NCI-H2171 (cell line): ENCODE measurements at places on chromosomes 7 and 10.

- no peak for DNase-seq
Measured at GRCh38 chr10:117946525-117947070, 100.1 kb downstream of the RAB11FIP2 start.

DNA sequence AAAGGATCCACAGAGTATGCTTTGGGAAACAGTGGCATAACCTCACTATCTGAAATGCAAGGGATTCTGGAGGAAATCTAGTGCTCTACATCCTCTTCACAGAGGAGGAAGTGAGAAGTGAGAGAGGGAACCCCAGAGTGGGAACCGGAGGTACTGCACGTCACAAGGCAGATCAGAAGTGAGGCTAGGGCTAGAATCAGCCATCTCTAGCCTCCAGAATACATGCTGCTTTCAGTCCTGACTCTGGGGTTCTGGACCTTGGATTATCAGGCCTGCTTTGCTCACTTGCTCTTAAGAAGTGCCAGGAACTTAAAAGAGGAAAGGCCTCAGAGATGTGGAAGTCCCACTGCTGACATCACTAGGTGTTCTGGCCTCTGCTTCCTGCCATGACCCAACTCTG is 25.7 kb downstream of the ZNF503 start:
- no peak for DNase-seq

- DNase-seq = peak; percentile 91
Measured at GRCh38 chr7:30994206-30995100, 30.7 kb downstream of the GHRHR start.

- DNase-seq = no peak
Measured at GRCh38 chr10:19812976-19813375, 3.3 kb upstream of the PLXDC2 start.

- no peak for DNase-seq
Measured at GRCh38 chr10:16483241-16483917, 38.3 kb downstream of the C1QL3 start.

DNA sequence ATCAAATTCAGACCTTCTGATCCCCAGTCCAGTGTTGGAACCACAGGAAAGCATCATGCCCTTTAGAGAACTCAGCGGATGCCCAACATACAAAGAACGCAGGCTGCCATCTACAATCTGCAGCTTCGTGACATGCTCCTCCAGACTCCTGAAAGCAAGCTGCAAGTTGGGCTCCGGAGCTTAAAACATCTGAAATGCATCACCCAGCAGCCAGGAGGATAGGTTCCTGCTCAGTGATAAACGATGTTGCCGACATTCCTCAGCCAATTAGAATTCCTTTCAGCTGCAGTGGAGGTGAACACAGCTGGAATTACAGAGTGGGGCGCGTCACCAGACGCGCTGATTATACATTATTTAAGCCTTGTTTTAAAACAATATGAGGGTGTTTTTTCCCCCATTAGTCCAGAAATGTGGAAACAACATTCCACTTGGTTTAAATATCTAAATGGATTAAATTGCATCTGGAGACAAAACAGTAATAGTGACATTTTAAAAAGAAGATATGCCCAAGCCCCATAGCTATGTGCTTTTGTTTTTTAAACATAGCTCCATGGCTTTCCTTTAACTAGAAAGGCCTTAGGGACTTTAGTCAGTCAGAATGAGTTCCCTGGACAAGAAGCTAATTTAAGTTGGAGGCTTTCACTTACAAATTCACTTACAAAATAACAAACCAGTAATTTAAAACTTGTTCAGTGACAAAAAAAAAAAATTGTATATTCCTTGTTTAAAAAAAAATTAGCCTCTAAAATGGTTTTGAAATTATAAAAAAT is 6.3 kb downstream of the SMURF1 start:
- DNase-seq = no peak

- no peak for DNase-seq
Measured at GRCh38 chr7:113004726-113005454, 81.7 kb downstream of the GPR85 start.

DNA sequence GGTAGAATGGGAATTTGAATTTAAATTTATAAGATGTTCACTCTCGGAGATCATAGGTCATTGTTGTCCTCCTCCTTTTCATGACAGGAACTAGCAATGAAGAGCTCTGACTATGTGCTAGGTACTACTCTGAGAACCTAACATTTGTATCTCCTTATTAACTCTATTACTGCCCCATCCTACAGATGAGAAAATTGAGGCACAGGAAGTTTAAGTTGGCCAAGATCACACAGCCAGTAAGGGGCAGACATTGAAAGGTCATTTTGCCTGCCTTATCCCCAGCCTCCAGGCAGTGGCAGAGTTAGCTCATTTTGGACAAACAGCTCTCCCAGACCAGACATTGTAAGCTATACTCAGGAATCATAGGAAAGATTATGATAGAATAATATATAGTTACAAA is 6.0 kb downstream of the SRGN start:
- DNase-seq = no peak

GRCh38 chr7:30650421-30650808 is 31.8 kb downstream of the CRHR2 start:
- no peak for DNase-seq

GRCh38 chr10:126108693-126109092 is 212.3 kb downstream of the FANK1 start:
- DNase-seq = no peak

DNA sequence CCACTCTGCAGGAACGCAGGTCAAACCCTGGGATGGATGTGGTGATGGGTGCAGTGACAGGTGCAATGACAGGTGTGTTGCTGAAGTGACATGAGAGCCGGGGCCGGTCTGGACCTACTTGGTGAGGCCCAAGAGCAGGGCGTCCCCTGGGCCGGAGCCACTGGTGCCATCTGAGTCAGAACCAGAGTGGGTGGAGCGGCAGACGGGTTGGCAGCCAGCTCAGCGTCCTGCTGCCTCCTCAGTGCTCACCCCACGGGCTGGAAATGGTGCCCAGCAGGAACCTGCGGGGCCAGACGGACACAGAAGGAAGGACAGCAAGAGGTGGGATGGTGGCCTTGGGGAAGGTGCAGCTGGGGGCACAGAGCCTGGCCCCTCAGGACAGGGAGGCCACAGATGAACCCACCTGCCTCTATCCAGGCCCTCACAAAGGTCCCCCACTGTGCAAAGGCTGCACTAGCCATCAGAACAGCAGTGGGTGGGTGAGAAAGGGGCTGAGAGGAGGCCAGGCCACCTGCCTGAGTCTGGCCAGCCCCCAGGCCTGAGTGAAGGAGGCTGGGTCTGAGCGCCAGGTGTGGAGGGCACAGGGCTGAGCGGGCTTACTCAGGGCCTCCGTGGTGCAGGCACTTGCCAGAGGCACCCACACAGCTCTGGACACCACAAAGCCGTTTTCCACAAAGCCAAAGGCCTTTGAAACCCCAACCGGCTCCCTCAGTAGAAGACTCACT is 129.0 kb upstream of the PPP2R2D start:
- DNase-seq = no peak

DNA sequence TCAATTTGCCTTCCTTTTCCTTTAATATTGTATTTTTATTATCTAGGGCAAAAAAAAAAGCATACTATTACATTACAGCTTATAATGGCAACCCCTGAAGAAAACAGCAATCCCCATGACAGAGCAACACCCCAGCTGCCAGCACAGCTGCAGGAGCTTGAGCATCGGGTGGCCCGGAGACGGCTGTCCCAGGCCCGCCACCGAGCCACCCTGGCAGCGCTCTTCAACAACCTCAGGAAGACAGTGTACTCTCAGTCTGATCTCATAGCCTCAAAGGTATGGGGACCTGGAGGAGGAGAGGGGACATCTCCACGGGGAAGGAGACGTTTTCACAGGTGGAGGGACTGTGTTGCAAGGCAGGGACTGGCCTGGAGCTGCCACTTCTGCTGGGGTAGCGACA is 6.8 kb downstream of the STRA8 start:
- no peak for DNase-seq

DNA sequence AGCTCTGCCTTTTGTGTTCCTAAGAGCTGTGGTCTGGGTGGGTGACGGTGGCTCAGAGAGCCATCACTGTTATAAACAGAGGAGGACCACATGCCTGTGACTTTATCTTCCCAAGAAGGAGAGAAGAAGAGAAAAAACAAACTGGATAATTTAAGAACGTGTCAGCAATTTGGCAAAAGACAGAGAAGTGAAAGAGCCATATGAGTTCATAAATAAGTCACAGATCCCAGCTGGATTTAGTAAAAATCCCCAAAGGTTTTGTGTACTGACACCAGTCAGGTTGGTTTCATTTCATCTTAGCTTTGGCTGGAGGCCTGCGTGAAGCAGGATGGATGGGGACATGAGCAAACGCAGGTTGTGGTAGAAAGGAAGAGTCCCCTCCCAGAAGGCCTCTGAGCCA is 120.7 kb downstream of the CXCL12 start:
- DNase-seq = no peak

DNA sequence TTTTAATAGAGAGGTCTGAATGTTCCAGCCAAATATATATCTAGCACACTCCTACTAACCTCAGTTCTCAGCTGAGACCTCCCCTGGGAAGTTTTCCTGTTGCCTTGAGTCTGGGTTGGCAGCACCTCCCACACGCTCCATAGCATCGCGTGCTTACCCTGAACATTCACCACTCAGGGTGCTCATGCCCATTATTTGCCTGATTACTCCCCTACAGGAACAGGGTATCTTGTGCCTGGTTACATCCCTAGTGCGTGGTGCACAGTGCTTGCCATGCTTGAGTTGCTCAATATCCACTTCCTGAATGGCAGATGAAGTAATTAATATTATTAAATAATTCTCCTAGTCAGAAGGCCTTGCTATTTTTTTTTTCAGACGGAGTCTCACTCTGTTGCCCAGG is 269.9 kb upstream of the IMMP2L start:
- no peak for DNase-seq

- DNase-seq = no peak
Measured at GRCh38 chr7:34208878-34209621, 303.7 kb downstream of the BMPER start.

GRCh38 chr10:49056356-49056755 is 59.0 kb downstream of the VSTM4 start:
- DNase-seq = no peak

DNA sequence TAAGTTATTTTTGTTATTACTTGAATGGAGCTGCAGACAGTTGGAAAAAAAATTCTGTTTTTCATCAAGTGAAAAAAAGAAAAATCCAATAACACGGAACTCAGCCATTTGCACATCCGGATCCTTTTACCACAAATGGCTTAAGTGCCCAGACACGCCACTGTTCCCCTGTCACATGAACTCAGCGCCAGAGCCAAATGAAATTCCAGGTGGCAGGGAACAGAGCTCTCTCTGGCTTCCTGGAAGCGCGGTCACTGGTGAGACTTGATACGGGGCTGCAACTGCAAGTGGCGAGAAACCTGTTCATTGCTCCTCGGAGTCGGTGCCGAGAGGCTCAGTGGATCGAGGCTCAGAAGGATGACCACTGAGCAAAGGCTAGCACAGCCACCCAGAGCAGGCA is 60.8 kb upstream of the NPTX2 start:
- DNase-seq = peak; percentile 81

- no peak for DNase-seq
Measured at GRCh38 chr10:122786269-122786668, 59.4 kb downstream of the CUZD1 start.

GRCh38 chr10:126935263-126935946 is 30.2 kb downstream of the DOCK1 start:
- no peak for DNase-seq

DNA sequence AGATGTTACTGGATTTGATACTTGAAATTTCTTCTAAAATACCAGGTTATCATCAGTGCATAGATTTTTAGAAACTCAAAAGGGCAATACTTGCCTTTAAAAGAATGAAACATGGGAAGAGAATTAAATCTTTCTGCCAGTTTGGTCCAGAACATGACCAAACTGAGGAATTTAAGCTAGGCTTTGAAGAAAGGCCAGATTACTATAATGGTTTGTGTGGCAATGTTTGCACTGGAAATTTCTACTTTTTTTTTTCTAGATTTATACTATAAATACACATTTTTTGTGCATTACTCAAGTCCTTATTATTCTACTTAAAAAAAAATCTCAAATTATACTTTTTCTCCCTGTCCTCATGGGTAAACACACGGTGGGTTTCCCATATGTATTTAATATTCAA is 9.2 kb downstream of the MKX start:
- no peak for DNase-seq

DNA sequence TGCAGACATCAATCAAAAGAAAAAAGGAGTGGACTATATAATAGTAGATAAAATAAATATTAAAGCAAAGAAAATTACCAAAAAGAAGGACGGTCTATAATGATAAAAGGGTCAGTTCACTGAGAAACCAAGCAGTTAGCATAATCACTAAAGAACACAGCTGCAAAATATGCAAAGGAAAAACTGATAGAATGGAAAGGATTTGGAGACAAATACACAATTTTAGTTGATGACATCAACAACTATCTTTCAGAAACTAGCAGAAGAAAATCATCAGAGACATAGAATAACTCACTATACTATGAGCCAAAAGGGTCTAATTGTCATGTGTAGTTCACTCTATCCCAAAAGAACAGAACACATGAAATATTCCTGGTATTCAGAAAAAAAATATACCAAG is 316.4 kb upstream of the IGFBP3 start:
- no peak for DNase-seq

DNA sequence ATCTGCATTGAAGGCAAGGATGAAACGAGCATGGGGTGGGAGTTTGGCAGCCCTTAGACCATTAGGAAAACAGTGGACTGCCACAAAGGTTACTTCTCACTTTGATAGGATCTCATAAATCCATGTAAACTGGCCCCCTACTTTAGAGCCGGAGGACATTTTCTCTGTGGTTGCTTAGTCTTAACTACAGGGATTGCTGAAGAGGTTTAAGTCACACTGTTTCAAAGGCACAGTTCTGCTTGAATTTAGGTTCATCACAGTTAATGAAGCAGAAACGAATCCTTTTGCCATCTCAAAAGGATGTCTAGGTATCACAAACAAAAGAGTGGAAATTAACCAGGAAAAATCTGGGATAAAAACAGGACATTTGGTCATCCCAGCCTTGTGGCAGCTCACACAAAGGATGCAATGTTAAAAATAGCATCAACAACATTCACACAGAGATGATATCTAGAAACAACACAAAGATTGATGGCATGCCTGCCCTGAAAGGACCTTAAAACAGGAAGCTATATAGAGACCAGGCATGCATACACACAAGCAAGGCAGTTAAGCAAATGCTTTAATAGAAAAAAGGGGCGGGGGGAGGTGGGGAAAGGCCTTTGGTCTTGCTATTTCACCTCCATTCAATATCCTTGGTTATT is 74.0 kb downstream of the DOCK4 start:
- no peak for DNase-seq

GRCh38 chr7:106277976-106278375 is 6.8 kb downstream of the NAMPT start:
- no peak for DNase-seq

GRCh38 chr7:142629588-142630260 is 119.5 kb upstream of the PRSS1 start:
- no peak for DNase-seq
